ENCODE measurements at places on chromosomes 7 and 10.

DNA sequence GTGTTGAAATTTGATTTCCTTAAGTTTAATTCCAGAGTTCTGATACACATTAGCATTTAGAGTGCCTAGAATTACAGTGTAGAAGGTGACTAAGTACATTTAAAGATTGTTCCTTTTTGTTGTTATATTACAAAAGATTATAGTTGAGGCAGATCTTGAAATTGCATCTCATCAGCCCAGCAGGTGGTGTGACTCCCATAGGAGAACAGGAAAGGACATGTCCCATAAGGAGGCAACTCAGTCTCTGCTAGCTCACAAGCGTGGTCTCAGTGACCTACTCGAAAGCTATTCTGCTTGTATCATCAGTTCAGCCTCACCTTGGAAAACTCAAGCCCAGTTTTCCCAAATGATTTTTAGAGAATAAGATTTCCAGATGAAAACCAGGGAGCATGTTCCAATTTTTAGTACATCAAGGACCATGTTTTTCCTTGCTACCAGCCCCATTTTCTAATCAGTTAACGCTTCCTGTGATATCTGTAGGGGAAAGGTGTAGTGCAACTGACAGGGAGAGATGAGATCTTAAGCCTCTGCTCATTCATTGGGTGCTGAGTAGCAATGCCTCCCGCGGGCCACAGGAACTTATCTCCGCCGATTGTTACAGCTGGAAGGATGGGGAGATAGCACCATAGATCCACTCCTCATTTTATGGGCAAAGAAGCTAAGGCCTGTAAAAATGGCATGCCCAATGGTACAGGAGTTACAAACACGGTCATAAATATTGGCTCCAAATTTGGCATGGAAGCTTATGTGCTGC lies 1.1 kb upstream of the GNAI1 start:
- no peak for DNase-seq

- no peak for DNase-seq
These were observed 520.7 kb downstream of the KCNMA1 start for GRCh38 chr10:77116904-77117303.

DNA sequence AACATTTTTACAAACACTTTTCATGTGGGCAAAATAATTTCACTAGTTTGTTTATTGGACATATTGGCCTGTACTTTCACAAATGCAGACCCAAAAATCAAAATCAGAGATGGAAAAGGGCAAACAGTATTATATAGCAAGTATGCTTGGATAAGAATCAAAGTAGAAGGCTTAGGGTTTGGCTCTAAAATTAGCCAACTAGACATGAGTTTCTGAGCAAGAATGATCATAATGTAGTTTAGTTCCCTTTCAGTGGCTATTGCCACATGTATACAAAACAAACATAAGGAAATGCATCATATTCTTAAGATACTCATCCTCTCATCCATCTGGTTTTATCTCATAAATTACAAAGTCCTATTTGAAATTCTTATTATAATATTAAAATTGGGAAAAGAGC lies 132.5 kb downstream of the IMMP2L start:
- no peak for DNase-seq

DNA sequence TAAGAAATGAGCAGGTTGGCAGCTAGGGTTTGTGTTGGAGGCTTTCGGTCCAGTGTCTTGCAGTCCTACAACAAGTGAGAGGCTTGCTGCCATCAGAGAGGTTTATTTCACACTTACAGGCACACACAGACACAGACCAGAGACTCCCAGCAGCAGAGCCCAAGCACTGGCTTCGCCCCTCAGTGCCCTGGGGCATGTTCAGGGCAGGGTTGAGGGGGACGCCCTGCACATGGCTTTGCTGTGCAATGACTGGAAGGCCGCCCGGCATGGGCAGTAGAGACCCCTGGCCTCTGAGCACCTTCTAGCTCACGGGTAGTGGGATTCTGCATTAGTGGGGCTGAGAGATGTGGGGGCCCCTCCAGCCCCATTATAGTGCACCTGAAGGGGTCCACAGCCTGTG lies 3.8 kb downstream of the SPRN start:
- DNase-seq: no peak

GRCh38 chr10:29876008-29876555 lies 183.3 kb downstream of the JCAD start:
- DNase-seq: no peak

GRCh38 chr7:31478721-31479120 lies 35.2 kb upstream of the ITPRID1 start:
- DNase-seq: no peak

DNA sequence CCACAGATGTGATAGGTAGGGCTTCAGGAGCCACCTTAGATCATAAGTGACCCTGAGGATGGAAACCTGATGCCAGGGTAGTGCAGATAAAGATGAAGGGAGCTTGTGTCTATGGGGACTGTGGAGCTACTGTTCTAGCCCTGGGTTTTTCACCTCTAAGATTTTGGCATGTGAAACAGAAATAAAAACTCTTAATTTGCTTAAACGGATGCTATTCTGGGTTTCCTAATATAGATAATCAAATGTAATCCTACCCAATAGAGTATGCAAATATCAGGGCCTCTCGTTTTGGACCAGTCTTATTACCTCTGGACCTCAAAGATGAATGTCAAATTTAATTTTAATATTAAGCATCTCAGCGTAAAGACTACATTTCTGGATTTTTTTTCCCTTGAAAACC lies 49.3 kb downstream of the ABCB4 start:
- DNase-seq: no peak

GRCh38 chr7:44909596-44910389 lies 24.5 kb upstream of the PURB start:
- DNase-seq: no peak

DNA sequence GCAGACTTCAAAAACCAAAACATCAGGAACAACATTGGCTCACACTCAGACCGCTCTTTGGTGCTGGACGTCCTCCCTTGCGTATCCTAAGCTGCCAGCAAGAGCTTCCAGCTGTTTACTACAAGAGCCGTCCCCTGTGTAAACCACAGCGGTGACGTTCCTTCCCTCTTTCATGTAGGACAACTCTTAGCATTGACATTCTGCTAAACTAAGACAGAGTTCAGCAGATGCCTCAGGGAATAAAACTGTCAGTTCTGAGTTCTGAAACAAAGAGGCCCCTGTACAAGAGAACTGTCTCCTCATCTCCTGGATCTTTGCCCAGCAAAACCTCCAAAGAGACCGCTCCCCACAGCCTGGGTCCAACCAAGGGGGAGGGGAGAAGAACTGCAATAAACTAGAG lies 57.8 kb upstream of the OPALIN start:
- no peak for DNase-seq

DNA sequence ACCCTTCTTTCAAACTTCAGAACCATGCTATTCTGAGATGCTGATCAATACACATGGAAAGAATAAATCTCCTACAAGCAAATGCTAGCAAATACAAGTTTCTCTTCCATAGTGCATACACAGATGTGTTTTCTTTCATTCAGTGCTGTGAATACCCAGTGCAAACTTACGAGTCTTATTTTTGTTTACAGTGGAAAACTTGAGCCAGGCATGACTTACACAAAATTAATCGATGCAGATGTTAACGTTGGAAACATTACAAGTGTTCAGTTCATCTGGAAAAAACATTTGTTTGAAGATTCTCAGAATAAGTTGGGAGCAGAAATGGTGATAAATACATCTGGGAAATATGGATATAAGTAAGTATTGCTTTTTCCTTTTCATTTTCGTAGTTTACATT lies 48.8 kb downstream of the PNLIPRP3 start:
- DNase-seq: no peak

- DNase-seq: peak; percentile 48
These were observed 559 bp downstream of the TRA2A start for GRCh38 chr7:23531050-23531793.

DNA sequence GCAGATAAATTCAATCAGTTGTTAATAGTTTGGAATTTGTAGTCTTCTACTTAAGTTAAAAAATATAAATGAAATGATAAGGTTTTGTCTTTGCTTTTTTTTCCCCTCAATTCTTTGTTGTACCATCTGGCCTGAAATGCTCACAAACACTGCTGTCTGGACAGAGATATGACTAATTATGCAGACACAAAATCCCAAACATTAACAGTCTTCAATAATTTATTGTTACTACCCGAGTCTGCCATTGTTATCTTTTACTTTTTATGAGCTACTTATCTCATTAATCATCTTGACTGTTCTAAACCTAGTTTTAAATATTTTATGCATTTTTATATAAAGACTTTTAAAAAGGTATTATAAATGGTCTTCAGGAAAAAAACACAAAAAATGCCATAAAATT lies 64.7 kb upstream of the THSD7A start:
- DNase-seq: no peak

- peak; percentile 35 for DNase-seq
These were observed 3.3 kb upstream of the SEPHS1 start for GRCh38 chr10:13351340-13351915.

DNA sequence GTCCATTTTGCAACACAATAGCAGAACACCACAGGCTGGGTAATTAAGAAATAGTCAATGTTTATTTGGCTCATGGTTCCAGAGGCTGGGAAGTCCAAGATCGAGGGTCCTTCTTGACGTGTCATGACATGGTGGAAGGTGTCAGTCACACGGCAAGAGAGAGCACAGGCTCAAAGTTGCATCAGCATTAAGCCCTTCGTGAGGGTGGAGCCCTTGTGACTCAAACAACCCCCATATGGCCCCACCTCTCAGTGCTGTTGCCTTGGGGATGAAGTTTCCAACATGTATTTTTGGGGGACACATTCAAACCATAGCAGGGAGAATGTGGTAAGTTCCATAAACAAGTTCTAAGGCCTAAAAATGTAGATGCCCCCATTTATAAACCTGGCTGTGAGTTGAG lies 24.6 kb upstream of the GTPBP4 start:
- DNase-seq: no peak
